ELR (cell line): ENCODE measurements at places on chromosomes 16 and 17.

- no peak for DNase-seq
Observed at GRCh38 chr17:37507111-37507510, 17.4 kb downstream of the DUSP14 start.

DNA sequence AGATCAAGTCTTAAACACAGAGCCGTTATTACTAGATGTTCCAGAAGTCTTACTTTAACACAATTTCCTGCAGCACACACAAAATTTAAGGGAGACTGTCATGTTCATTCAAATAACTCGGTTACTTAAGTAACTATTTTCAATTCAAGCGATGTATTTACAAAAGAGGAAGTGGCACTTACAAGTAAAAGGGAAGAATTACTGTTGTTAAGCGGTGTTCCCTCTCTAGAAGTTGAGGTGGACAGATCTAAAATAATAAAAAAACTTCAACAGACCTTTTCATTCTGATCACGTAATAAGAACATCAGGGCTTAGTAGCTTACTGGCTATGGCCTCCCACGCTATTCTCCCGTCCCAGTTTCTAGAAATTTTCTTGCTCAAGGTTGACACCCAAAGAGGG is 26.2 kb upstream of the TXNDC11 start:
- DNase-seq = no peak

GRCh38 chr17:55642741-55643140 is 79.9 kb downstream of the TMEM100 start:
- no peak for DNase-seq

DNA sequence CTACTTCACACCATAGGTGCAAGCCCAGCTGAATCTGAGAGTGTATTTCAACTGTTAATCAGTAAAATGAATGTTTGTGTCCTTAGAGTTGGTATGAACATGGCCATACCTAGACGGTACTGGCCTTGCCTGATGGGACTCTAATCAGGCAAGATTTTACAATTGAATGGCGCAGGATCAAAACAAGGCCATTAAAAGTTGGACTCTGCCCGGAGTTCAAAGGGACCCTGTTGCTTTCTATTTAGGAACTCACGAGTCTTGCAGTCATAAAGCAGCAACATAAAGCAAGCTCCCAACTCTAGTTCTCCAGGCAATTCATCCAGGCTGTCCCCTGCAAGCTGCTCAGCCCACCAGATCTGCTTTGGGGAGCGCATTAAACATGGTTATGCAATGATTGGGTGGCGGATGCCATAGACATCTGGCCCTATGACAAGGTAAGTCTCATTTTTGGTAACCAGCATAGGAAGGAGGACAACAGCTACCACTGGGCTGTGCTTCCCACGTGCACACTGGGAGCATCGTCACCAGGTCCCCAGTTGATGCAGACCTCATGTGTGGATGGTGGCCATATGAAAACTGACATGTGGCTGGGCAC is 8.8 kb downstream of the TMEM186 start:
- DNase-seq = no peak

DNA sequence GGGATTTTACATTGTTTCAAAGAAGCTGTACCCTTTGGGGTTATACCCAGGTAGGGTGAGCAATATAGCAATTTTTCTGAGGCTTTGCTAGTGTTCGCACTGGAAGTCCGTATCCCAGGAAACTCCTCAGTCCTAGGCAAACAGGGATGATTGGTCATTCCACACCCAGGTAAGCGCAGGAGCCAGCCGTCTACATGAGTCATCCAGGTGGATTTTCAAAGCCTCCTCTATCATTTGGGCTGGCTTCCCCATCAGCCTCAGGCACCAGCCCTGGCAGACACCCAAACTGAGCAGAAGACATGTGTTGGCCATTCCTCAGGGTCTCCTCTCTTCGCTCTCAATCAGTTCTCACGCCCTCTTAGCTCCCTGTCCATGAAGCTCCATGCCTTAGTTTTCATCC is 135.6 kb downstream of the AIPL1 start:
- DNase-seq = no peak

DNA sequence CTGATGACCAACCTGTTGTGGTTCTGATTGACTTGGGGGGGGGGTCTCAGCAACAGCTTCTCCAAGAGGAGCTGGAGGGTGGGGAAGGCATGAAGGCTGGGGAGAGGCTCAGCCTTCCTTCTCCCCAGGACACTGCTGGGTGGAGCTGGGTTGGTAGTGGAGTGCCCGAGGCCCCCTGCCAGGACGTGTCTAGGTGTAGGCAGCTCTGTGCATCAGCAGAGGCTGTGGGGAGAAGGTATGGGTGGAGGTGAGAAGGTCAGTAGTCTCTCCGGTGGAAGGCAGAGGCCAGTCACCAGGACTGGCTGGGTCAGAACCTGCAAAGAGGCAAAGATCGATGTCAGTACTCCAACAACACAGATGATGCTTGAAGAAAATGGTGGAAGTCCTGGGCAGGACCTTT is 3.9 kb downstream of the CHAD start:
- DNase-seq = no peak

DNA sequence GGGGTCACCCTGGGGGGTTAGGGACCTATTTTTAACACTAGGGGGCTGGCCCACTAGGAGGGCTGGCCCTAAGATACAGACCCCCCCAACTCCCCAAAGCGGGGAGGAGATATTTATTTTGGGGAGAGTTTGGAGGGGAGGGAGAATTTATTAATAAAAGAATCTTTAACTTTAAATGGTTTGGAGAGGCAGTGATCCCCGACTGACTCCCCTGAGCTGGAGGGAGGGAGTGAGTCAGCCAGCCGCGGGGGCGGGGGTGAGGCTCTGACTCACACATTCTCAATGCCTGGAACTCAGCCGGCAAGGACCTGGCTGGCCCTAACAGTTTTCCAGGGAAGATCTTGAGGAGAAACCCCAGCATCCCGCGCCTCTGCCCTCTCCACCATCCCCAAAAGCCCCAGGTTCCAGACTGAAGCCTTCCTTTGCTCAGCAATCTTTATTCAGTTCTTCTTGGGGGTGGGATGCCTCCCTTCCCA is 1.5 kb downstream of the HCFC1R1 start:
- DNase-seq = peak; percentile 96

DNA sequence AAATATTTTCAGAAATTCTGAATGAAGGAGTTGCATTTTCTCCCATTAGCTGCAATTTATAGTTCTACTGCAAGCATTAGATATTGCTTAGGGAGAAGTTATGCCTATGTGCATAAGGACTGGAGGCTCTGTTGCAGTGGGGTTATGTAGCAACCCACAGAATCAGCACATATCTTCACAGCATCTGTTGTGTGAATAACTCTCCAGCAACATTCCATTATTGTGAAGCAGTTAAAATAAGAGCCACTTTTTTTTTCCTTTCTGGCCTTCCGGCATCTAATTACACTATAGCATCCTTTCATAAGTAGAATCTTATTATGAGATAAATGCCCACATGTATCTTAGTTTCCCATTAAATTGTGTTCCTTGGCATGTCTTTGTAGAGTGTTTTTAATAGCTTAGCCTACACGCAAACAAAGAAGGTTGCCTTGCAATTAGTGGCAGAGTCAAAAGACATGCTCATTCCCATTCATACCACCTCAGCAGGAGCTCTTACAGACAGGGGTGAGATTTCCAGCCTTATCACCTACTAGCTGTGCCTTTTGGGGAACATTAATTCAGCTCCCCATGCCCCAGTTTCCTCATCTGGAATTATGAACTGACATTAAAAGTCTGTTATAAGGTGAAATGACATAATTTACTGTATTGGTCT is 596.0 kb upstream of the GOT2 start:
- no peak for DNase-seq

GRCh38 chr16:12578001-12578400 is 225.7 kb downstream of the CPPED1 start:
- no peak for DNase-seq

DNA sequence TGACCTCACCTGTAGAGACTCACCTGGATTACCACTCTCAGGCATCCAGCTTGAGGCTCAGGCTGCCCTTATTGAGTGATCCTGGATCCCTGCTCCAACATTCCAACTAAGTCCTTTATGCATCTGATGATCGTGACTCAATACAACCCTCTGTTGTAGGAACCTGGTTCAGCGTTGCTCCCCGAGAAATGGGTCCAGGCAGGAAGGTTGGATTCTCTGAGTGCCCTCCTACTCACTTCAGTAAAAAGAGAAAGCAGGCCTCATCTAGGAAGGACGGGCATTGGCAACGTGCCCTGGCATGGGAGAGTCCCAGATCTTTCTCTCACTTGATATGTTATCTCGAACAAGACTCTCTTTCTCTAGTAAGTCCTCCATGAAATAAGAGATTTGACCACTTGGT is at the start of gene OR3A1:
Gene OR3A1 (minus strand): TSS at position 101 of the 400 bp plus-strand sequence. CDS start 5,778 bp downstream, outside the sequence.
- no peak for DNase-seq

GRCh38 chr17:39240631-39241030 is 14.9 kb upstream of the STAC2 start:
- DNase-seq = no peak

DNA sequence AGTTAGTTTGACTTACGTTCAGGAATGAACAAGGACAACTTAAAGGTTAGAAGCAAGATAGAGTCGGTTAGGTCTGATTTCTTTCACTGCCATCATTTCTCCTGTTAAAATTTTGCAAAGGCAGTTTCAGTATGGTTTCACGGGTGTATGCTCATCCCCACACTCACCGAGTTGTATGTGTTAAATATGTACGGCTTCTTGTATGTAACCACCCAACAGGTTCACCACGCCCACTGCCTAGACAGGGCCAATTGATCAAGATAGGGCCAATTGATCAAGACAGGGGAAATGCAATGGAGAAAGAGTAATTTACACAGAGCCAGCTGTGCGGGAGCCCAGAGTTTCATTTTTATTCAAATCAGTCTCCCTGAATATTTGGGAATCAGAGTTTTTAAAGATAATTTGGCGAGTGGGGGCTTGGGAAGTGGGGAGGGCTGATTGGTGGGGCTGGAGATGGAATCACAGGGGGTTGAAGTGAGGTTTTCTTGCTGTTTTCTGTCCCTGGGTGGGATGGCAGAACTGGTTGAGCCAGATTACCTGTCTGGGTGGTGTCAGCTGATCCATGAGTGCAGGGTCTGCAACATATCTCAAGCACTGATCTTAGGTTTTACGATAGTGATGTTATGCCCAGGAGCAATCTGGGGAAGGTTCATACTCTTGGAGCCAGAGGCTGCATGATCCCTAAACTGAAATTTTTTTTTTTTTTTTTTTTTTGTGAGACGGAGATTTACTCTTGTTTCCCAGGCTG is 62.4 kb upstream of the PLCG2 start:
- DNase-seq = no peak

DNA sequence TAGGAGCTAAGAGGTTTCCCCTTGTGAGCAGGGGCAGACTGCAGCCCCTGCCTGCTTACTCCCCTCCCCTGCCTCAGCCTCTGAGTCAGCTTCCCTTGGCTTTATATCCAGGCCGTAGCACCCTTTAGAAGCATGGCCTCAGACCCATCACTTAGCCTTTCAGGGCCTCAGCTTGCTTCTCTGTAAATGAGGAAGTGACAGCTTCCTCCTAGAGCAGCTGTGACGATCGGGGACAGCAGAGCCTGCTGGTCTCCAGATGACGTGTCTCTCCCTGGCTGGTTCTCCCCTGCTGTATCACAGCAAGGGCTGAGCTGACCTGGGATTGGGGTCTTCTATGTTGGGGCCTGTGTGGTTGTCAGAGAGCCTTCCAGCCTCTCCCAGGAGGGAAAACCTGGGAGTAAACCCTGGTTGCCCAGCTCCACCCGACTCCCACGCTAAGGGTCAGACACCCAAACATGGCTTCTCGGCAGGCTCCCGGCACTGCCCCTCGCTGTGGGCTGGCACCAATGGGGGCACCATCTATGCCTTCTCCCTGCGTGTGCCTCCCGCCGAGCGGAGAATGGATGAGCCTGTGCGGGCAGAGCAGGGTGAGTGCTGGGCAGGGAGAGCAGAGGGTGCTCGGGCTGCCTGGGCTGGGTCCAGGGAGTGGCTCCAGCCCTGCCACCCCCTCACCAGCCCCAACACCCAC is 16.3 kb upstream of the MYO15B start:
- DNase-seq = peak; percentile 48

DNA sequence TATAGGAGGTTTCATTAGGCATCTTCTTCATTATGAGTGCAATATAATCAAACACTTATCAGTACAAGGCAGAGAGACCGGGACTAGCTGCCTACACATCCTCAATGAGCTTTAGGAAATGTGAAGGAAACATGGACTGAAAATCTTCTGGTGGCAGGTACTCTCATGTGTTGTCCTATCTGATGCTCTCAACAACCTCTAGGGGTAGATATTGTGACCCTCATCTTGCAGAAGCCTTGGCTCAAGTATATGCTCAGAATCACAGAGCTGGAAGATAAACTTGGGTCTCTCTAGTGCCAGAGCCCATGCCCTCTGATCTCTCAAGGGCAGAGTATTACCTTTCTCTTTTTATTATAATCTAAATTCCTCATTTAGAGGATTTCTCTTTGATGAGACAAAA is 181.6 kb upstream of the C17orf78 start:
- DNase-seq = no peak

DNA sequence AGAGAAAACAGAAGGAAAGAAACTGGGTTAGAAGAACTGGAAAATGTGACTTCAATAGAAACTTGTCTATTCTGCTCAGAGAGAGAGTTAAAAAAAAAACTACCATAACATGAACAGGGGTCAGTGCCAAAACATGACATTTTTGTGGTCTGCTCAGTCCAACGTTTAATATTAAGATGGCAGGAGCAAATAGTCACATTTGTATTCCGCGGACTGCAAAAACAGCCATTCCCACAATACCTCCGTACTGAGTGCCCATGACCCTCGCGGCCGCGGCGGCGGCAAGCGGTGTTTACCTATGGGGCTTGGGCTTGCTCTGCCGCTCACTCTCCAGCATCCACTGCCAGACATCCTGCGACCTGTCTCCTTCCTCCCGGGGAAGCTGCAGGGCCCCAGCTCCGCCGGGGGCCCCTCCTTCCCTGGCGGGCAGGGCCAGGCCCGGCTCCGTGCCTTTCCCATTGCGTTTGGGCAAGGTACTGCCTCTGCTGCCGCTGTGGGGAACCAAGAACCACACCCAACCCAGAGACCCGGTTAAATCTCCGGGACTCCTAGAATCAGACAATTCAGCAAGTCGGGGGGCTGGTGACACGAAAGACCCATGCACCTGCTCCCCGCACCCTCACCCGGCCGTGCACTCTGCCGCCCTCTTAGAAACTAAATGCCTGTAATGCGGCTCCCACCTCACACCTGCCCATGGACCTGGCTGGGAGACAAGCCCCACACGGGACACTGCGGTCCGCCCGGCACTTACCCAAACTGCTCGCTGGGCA is 24.7 kb downstream of the AXIN2 start:
- no peak for DNase-seq

- peak; percentile 75 for DNase-seq
Observed at GRCh38 chr17:45852535-45853297, 8.0 kb downstream of the SPPL2C start.

- DNase-seq = no peak
Observed at GRCh38 chr16:5060073-5060641, 5.6 kb downstream of the C16orf89 start.

DNA sequence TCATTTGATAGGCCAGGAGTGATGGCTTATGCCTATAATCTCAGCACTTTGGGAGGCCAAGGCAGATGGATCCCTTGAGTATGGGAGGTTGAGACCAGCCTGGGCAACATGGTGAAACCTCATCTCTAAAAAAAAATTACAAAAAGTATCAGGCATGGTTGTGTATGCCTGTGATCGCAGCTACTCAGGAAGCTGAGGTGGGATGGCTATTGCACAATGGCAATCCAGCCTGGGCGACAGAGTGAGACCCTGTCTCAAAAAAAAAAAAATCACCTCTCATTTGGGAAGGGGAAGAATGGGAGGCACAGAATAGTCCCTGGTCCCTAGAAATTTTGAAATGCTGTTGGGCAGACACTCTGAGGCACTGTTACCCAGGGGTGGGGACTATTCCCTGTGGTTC is 35.2 kb downstream of the SLFN11 start:
- no peak for DNase-seq

GRCh38 chr17:78026381-78026780 is 67.9 kb downstream of the TNRC6C start:
- DNase-seq = no peak

GRCh38 chr17:3658784-3659449 is 9.5 kb downstream of the TAX1BP3 start:
- no peak for DNase-seq
